Germinal center (tissue), 1 donor: ENCODE measurements at places on chromosomes 2 and 18.

DNA sequence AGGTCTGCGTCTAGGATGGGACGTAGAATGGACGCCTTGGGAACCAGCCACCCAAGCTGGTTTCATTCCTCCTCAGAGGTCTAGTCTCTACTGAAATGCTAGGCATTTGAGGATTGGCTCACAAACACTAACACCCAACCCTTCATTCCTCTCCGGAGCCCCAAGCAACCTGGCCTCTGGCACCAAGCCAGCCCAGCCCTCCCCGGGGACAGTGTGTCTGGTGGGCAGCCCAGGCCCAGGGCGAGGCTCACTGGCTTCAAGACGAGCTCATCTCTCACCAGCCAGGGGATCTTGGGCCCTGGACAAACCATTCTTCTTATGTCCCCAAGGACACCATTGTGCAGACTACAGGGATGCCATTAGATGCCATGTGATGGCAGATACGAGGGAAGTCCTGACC lies 182.5 kb downstream of the CTIF start:
- DNase-seq: no peak

DNA sequence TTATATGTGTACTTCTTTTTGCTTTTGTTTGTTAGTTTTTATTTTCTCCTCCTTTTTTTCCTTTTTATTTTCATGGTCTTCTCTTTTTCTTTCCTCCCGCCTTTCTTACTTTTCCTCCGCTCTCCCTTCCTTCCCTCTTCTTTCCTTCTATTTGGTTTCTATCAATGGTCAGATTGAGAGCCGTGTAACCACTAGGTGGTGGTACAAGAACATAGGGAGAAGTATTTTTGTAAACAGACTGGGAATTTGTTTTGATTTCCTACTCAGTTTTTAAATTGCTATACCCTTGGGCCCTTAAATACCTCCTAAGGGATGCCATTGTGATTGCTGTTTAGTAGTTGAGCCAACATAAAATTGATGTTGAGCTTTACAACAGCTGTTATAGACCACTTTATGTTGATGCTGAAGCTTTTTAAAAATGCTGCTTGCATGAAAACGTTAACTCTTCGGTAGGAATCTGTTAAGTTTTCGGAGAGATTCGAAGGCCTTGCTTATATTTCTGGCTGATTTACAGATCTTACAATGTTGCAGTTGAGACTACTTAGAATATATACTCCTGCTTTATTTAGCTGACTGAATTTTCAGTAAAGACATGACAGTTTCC lies 124.2 kb downstream of the UBE2E3 start:
- DNase-seq: no peak

GRCh38 chr2:143840194-143840593 lies 679.7 kb downstream of the ZEB2 start:
- DNase-seq: no peak

DNA sequence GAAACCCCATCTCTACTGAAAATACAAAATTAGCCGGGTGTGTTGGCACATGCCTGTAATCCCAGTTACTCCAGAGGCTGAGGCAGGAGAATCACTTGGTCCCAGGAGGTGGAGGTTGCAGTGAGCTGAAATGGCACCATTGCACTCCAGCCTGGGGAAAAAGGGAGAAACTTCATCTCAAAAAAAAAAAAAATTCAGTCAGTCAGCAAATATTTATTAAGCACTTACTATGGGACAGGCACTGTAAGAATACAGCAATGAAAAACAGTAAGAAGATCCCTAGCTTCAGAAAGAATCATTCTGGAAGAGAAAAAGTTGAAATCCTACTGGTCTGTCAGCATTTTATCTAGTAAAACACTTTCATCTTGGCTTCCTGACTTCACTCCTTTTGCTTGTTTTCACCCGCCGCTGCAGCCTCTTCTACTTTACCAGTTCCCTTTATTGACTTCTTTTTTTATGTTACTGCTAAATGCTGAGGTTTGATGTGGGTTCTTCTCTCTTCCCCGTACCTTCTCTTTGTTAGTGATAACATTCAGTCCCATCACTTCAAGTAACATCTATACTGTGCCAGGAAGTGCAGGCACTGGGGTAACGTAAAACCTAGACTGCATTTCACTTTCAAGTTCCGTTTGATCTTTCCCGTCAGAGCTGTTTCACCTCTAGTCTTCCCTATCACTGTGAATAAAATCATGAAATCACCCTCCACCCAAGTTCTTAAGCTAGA lies 10.8 kb upstream of the TAF4B start:
- DNase-seq: peak; percentile 60

GRCh38 chr18:76972846-76973519 lies 150.6 kb downstream of the ZNF236 start:
- no peak for DNase-seq
